ENCODE measurements at places on chromosomes 1 and 21. TPM values are rescaled to one million over a fixed set of nuclear protein-coding genes. Genes with fewer than 3 reads are reported as not detected.

GRCh38 chr1:65020774-65021173, 54.4 kb upstream of the JAK1 start:
- no peaks in the 10 kb centered on the region for H3K36me3 ChIP-seq
- no peak overlapping the region for H3K4me3 ChIP-seq
- H3K4me1 ChIP-seq = no peaks in the 10 kb centered on the region
- no peak for DNase-seq

GRCh38 chr1:48627486-48627885, 149.2 kb downstream of the BEND5 start:
- no peaks in the 10 kb centered on the region for H3K27me3 ChIP-seq
- H3K4me1 ChIP-seq = no peaks in the 10 kb centered on the region
- DNase-seq = no peak
- no peaks in the 10 kb centered on the region for H3K36me3 ChIP-seq

DNA sequence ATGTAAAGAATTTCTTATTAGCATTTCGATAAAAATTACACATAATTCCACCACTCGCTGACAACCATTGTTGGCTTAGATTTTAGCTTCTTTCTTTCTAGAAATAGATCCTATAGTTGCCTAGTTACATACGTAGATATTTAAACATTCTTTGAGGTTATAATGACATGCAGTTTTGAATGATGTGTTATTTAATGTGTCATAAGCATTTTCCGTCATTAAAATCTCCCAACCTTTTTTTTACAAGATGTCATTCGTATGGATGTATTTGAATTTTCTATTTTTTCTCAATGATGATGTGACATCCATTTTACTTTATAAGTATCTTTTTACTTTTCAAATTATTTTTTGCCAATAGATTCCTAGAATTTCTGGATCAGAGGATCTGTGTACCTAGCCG, 44.7 kb downstream of the SLC37A1 start:
- no peak overlapping the region for H3K27ac ChIP-seq
- peaks cover 8% of the 10 kb centered on the region for H3K36me3 ChIP-seq
- DNase-seq = no peak
- H3K27me3 ChIP-seq = no peaks in the 10 kb centered on the region

- no peaks in the 10 kb centered on the region for H3K36me3 ChIP-seq
- peaks cover 51% of the 10 kb centered on the region for H3K27me3 ChIP-seq
- H3K4me3 ChIP-seq = peak overlapping the region; percentile 67
- H3K4me1 ChIP-seq = peaks cover 6% of the 10 kb centered on the region
- H3K27ac ChIP-seq = peak overlapping the region; percentile 92
- no peak for DNase-seq
These were observed 19.1 kb upstream of the LMX1A start for GRCh38 chr1:165375623-165376022.

GRCh38 chr1:40185951-40186864, 25.0 kb downstream of the RLF start:
- H3K27ac ChIP-seq = no peak overlapping the region
- no peak for DNase-seq

DNA sequence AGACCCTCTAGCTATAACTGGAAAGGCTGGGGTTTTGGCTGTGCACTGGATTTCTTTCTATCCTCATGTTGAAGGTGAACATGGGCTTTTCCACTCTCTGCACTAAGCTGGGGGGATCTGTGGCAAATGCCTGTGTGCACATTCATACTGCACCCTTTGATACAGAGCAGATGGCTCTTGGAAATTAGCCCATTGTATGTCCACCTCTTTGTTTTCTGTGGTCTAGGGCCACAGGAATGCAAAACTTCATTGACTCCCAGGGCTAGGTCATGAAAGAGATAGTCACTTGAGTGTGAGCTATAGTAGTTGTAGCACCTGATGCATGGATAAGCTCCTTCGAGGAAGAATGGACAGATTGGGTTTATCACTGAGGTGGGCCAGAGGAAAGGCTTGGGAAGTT, 5.7 kb upstream of the OR14A16 start:
- H3K27me3 ChIP-seq = no peaks in the 10 kb centered on the region
- H3K4me1 ChIP-seq = no peaks in the 10 kb centered on the region
- no peak for DNase-seq
- H3K27ac ChIP-seq = no peak overlapping the region
- no peak overlapping the region for H3K4me3 ChIP-seq

DNA sequence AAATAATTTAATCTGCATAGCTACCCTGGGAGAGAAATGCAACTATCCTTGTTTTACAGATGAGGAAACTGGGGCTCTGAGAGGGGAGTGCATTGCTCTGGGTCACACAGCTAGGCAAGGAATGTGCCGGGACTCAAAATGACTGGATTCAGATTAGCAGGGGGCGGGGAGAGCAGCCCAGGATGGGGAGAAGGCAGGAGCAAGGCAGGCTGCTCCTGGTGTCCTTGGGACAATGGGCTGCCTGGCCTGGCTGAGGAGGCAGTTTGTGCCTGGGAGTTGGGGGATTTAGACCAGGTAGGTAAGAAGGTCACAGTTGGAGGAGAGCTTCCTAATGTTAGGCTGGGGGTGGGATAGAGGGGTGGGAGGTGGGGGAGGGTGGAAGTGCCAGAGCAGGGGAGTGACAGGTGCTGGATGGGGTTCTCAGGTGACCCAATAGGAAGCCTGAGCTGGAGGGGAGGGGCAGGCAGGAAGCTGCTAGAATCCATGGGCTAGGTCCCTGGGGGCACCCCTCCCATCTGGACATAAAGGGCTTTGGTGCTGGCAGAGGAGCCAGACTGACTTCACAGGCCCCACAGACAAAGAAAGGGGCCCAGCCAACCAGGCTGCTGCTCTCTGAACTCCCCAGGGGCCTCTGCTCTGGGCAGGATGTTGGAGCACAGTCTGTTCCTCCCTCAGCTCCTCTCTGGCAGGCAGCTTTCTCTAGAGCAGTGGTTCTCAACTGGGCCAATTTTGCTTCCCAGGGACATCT, 29.0 kb downstream of the TRIM62 start:
- H3K27ac ChIP-seq = peak overlapping the region; percentile 66
- no peaks in the 10 kb centered on the region for H3K27me3 ChIP-seq
- no peak for DNase-seq
- peaks cover under 1% of the 10 kb centered on the region for H3K36me3 ChIP-seq

- H3K27ac ChIP-seq = peak overlapping the region; percentile 80
- peak; percentile 33 for DNase-seq
- peak overlapping the region; percentile 32 for H3K4me3 ChIP-seq
- no peaks in the 10 kb centered on the region for H3K36me3 ChIP-seq
These were observed 27.9 kb upstream of the BMP8B start for GRCh38 chr1:39816415-39817090.

DNA sequence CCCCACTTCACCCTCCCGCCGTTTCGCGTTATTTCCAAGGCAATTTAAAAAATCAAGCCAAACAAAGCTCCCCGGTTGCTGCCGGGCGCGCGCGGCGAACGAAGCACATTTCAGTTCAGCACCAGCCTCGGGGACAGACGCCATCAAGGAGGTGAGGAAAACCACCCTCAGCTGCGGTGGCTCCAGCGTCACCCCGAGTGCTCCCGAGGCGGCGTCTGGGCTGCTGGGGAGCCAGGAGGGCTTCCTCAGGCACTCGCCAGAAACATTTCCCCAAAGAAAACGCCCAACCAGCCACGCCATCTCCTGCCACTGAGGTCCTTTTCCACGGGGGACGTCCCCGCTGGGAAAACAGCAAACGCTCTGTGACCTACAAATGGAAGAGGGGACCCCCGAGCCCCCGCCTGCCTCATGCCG, 623 bp downstream of the GNG4 start:
- H3K27me3 ChIP-seq = peaks cover 11% of the 10 kb centered on the region
- DNase-seq = no peak
- H3K27ac ChIP-seq = peak overlapping the region; percentile 42
- peaks cover 34% of the 10 kb centered on the region for H3K4me1 ChIP-seq
- H3K4me3 ChIP-seq = peak overlapping the region; percentile 73

GRCh38 chr21:26783466-26784195, 61.6 kb downstream of the ADAMTS1 start:
- no peak overlapping the region for H3K27ac ChIP-seq
- H3K27me3 ChIP-seq = no peaks in the 10 kb centered on the region
- H3K4me3 ChIP-seq = no peak overlapping the region
- no peaks in the 10 kb centered on the region for H3K36me3 ChIP-seq

- H3K27ac ChIP-seq = peak overlapping the region; percentile 80
- H3K36me3 ChIP-seq = no peaks in the 10 kb centered on the region
- H3K27me3 ChIP-seq = no peaks in the 10 kb centered on the region
- no peak for DNase-seq
- peaks cover 24% of the 10 kb centered on the region for H3K4me1 ChIP-seq
These were observed 7.4 kb downstream of the SEMA4A start for GRCh38 chr1:156160743-156161171.

DNA sequence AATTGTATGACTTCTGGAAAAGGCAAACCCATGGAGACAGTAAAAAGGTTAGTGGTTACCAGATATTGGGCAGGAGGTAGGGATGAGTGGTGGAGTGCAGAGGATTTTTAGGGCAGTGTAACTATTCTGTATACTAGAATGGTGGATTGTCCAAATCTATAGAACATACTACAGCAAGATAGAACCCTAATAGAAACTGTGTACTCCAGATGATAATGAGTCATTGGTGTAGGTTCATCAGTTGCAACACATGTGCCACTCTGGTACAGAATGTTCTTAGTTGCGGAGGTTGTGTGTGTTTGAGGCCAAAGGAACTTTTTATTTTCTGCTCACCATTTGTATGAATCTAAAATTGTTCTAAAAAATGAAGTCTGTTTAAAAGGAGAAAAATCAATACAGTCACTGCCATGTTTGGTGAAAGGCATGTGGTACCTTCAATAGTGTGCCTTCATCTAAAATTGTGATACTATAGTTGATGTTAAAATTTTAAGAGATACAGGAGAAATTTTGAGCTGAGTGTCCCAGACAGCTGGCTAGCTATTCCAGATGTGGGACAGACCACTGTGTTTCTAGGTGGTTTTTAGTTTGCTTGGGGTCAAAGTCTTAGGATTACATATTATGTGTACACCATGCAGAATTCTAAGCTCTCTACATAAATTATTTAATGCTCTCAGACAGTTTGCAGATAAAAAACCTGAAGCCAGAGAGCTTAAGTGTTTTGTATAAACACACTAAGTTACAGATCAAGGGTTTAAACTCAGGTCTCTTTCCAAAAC, 150.5 kb downstream of the RPS6KC1 start:
- no peak overlapping the region for H3K4me3 ChIP-seq
- H3K4me1 ChIP-seq = no peaks in the 10 kb centered on the region
- H3K27me3 ChIP-seq = no peaks in the 10 kb centered on the region
- H3K27ac ChIP-seq = no peak overlapping the region

DNA sequence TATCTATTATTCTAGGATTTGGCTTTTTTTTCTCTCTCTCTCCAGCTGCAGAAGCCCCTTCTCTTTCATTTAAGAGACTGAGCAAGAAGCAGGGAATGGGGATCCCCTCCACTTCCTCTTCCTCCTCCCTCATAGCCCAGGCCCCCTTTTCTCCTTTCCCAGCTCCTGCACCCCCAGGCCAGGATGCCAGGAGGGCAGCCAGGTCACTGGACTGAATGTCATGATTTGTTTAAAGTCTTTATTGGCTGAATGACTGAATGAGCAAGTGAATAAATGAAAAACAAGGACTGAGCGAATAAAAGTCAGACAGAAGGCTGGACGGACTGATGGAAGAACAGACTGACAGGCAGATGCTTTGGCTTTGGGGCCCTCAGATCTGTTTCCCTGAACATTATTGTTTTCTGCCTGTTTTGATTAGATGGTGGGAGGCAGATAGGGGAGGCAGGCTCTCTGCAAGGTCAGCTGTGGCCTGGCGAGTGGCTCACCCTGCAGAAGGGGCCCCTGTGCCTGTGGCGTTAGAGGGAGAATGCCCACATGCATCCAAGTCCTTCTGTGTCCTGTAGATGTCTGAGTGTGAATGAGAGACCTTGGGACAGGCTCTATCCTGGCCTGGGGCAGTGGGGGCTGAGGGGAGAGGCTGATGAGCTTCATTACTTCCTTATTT, 20.3 kb upstream of the ADGRB2 start:
- no peak for DNase-seq
- no peaks in the 10 kb centered on the region for H3K36me3 ChIP-seq
- H3K27ac ChIP-seq = no peak overlapping the region
- H3K27me3 ChIP-seq = no peaks in the 10 kb centered on the region
- H3K4me1 ChIP-seq = peaks cover 8% of the 10 kb centered on the region

DNA sequence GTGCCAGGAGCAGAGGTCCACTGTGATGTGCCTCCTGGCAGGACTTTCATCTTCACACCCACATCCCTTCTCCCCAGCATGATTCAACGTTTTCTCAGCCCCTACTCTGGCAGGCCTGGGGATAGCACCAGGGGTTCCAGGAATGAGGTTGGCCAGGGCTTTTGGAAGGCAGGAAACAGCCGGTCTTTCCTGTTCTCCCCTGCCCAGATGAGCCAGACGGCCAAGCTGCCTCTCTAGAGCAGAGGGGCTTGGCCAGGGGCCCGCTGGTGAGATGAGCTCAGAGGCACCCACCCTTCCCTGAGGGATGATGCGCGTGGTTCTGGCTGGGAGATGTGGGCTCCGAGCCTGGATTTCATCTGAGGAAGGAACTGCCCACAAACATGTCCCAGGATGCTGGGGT, 4.3 kb upstream of the MFAP2 start:
- peaks cover 13% of the 10 kb centered on the region for H3K36me3 ChIP-seq
- no peak for DNase-seq
- peaks cover 13% of the 10 kb centered on the region for H3K4me1 ChIP-seq
- no peak overlapping the region for H3K4me3 ChIP-seq
- no peak overlapping the region for H3K27ac ChIP-seq

GRCh38 chr1:204959374-204959773, 83.6 kb upstream of the CNTN2 start:
- no peaks in the 10 kb centered on the region for H3K27me3 ChIP-seq
- H3K4me1 ChIP-seq = no peaks in the 10 kb centered on the region
- no peak overlapping the region for H3K27ac ChIP-seq
- no peak overlapping the region for H3K4me3 ChIP-seq

- peaks cover 8% of the 10 kb centered on the region for H3K4me1 ChIP-seq
- DNase-seq = no peak
- no peak overlapping the region for H3K4me3 ChIP-seq
- no peak overlapping the region for H3K27ac ChIP-seq
These were observed 113.1 kb downstream of the FGGY start for GRCh38 chr1:59409986-59410385.

DNA sequence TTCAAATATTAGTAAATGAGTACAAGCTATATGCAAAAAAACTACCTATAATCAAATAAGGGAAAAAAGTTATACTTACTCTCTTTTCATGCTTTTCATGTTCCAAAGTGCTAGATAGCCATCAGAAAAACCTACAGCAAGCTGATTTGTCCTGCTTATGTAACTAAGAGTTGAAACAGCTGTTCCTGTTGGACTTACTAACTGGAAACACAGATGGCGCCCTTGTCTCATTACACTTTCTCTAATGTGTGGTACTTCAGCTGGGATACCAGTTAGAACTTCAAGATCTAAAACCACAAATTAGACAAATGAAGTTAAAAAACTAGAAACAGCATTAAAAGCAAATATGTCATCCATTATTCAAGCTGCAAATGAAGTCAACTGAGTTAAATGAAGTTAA, 24.3 kb downstream of the AHCTF1 start:
- H3K36me3 ChIP-seq = no peaks in the 10 kb centered on the region
- H3K27me3 ChIP-seq = no peaks in the 10 kb centered on the region
- peaks cover 12% of the 10 kb centered on the region for H3K4me1 ChIP-seq

The ADAM30 gene
- total RNA-seq = not detected

The TMEM54 gene
- 182 TPM for total RNA-seq

The GPATCH4 gene
- 28.2 TPM for total RNA-seq

The RIIAD1 gene
- total RNA-seq = not detected

The SCYL3 gene
- total RNA-seq = 4.8 TPM

The PGBD5 gene
- 6.1 TPM for total RNA-seq

The INSRR gene
- total RNA-seq = not detected

The DIRAS3 gene
- 1.1 TPM for total RNA-seq

The KLHDC7A gene
- total RNA-seq = 0.57 TPM

The TMPRSS15 gene
- total RNA-seq = not detected

The BACH1 gene
- total RNA-seq = 39.6 TPM

The NTNG1 gene
- 0.41 TPM for total RNA-seq

The ADAMTS5 gene
- 1.1 TPM for total RNA-seq

The TMEM269 gene
- total RNA-seq = not detected

Measured in esophagus squamous epithelium (tissue), 5 donors.